Psoas muscle (tissue), 8 donors: ENCODE measurements at places on chromosomes 6 and 20. TPM values are rescaled to one million over a fixed set of nuclear protein-coding genes. Genes with fewer than 3 reads are reported as not detected.

DNA sequence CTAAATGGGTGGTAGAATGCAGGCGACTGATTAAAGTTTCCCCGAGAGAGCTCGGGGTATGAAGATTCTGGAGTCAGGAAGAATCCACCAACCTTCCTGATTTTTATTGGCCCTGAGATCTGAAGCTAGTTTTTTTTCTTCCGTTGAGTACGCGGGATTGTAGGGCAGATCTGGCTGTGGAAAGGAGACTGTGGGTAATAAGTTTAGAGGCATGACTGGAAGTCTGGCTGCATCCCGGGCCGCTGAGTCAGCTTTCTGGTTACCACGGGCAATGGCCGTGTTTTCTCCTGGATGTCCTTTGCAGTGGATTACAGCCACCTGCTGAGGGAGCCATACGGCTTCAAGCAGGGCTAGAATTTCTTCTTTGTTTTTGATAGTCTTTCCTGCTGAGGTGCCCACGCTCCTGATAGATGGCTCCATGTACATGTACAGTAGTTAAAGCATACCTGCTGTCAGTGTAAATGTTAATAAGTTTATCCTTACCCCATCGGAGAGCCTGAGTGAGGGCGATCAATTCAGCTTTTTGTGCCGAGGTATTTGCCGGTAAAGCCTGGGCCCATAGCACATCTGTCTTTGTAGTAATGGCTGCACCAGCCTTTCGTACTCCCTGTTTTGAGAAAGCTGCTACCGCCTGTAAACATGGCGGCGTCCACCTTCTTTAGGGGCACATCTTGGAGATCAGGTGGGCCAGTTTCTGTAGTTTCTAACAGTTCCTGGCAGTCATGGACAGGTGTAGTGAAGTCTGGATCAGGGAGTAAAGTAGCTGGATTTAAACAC is 154.0 kb downstream of the TRIM27 start:
- no peak for DNase-seq

GRCh38 chr6:15336900-15337560 is 91.2 kb downstream of the JARID2 start:
- DNase-seq, result no peak

DNA sequence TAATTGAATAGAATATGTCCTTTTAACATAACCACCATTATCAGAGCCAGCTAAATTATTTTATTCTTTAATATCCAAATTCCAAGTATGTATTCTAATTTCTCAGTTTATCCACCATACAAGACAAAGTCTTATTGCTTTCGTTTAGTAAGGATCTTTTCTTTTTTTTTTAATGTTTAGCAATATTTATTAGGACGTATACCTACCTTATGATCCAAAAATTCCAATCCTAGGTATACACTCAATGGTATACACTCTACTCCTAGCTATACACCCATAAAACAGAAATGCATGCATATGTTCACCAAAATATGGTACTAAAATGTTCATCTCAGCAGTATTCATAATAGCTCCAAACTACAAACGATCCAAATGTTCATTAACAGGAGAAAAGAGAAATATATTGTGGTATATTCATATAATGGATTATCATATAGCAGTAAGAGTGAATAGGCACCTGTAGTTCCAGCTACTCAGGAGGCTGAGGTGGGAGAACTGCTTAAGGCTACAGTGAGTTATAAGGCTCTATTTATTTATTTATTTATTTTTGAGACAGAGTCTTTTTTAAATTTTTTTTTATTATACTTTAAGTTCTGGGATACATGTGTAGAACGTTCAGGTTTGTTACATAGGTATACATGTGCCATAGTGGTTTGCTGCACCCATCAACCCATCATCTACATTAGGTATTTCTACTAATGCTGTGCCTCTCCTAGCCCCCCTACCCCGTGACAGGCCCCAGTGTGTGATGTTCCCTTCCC is 17.3 kb downstream of the TNFAIP3 start:
- no peak for DNase-seq

GRCh38 chr6:118292558-118292957 is 255.5 kb upstream of the PLN start:
- DNase-seq, result no peak

Gene LPIN3
- total RNA-seq, result 1.5 TPM

Gene LTB
- 0.79 TPM for total RNA-seq

Gene PRICKLE4
- 0.80 TPM for total RNA-seq

Gene NR2E1
- total RNA-seq, result not detected

Gene SLC22A2
- 0.49 TPM for total RNA-seq

Gene SAPCD1
- not detected for total RNA-seq

Gene TRERF1
- total RNA-seq, result 0.63 TPM

Gene MMP24
- 0.20 TPM for total RNA-seq

Gene CTCFL
- not detected for total RNA-seq
